ENCODE measurements at places on chromosomes 4 and X. TPM values are rescaled to one million over a fixed set of nuclear protein-coding genes. Genes with fewer than 3 reads are reported as not detected.

Gene FDCSP
- not detected for total RNA-seq

Gene SPATA4
- 0.28 TPM for total RNA-seq

Gene TLR2
- total RNA-seq, result under 0.01 TPM

Gene L1CAM
- 0.36 TPM for total RNA-seq

Gene ZRSR2
- 4.7 TPM for total RNA-seq

Gene SATL1
- not detected for total RNA-seq

Gene KIT
- total RNA-seq, result 6.9 TPM

Gene PAGE2
- not detected for total RNA-seq

Gene CETN2
- 25.8 TPM for total RNA-seq

Gene STEEP1
- total RNA-seq, result 47.5 TPM

Gene NWD2
- not detected for total RNA-seq

Gene HOPX
- total RNA-seq, result 1.3 TPM

Gene HSD17B13
- total RNA-seq, result under 0.01 TPM
